ENCODE measurements at places on chromosomes 4 and X.

DNA sequence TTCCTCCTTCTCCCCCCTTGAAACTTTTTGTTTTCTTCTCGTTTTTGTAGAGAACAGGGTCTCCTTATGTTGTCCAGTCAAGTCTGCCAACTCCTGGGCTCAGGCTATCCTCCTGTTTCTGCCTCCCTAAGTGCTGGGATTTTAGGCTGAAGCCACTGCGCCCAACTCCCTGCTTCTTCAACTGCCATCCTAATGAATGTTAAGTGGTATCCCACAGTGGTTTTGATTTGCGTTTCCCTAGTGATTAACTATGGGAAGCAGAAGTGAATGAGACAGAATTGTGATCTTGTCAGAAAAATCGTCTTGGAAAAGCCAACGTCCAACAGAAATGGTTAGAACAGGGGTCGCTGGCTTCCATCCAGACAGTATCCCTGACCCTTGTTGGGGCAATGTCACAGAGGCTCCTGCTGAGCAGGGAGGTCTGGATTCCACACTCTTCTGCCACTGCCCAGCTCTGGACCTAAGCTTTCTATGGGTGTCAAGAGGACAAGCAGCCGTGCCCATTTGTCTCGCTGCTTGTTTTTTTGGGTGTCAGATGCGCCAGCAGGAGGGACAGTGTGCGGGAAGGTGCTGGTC, 869 bp upstream of the ADD1 start:
- DNase-seq = no peak

DNA sequence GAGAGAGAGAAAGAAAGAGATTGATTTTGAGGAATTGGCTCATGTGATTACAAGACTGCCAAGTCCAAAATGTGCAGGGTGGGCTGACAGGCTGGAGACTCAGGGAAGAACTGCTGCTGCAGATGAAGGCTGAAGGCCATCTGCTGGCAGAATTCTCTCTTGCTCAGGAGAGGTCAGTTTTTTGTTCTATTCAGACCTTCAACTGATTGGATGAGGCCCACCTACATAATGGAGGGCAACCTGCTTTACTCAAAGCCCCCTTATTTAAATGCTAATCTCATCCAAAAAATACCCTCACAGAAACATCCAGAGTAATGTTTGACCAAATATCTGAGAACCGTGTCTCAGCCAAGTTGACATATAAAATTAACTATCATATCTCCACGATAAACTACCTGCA, 38.2 kb upstream of the MAMLD1 start:
- no peak for DNase-seq

GRCh38 chr4:173696011-173696410, 166.0 kb upstream of the HAND2 start:
- DNase-seq = no peak

DNA sequence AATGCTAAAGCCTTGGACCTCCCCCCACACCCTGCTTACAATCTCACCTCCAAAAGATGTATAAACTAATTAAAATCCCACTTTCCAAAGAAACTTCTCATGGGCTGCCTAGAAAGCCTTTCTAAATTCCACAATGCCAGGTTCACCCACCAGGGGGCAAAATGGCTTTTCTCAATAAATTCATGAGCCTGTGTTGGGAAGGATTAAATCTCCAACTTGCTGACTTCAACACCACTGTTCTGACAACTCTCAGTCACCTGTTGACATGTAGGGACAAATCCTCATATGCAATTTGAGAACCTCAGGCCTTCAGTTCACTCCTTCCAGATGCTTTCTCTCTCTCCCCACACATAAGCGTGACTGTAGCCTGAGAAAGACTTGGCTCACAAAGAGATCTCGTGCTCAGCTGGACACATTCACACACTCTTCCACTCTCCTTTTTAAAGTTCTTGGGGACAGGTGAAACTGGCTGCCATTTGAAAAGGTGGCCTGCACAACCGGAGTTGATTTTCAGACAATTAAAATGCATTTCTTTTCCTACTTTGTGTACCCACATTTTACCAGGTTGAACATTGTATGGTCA, 88.6 kb upstream of the PRPS2 start:
- peak; percentile 13 for DNase-seq

DNA sequence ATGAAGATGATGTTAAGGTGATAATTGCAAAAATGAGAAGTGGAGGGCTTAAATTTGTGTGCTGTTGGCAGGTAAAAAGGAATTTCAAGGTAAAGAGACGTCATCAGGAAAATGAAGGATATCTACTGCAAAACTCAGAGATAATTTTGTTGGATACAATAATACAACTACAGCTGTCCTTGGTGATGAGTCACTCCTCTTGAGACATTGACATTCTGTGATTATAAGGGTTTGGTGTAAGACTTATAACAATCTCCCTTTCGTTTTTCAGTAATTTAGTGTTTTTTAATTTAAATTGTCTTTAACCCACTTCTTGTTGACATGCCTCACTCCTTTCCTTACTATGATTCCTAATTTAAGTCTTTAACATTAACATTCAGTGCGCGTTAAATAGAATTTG, 1074.1 kb upstream of the SLIT2 start:
- DNase-seq = no peak
